ENCODE measurements at places on chromosomes 5 and 9. TPM values are rescaled to one million over a fixed set of nuclear protein-coding genes. Genes with fewer than 3 reads are reported as not detected.

The PCAT7 gene
- total RNA-seq = not detected

The SNAPC4 gene
- total RNA-seq = 10.5 TPM

The EQTN gene
- total RNA-seq = 0.78 TPM

The HRH2 gene
- total RNA-seq = not detected

The UIMC1 gene
- total RNA-seq = 22.5 TPM

The EIF4E1B gene
- not detected for total RNA-seq

The TAF11L8 gene
- total RNA-seq = not detected

The PCDHGA11 gene
- 3.3 TPM for total RNA-seq

The STING1 gene
- 45.3 TPM for total RNA-seq

The LRRC19 gene
- total RNA-seq = not detected

The CYLC2 gene
- not detected for total RNA-seq

The ZNF879 gene
- total RNA-seq = 1.3 TPM

The SLIT3 gene
- total RNA-seq = 1.3 TPM

The IFNB1 gene
- total RNA-seq = not detected

The DNAJC18 gene
- total RNA-seq = 11.3 TPM

The CD74 gene
- total RNA-seq = 9.1 TPM

The CLK4 gene
- 10.4 TPM for total RNA-seq

The F2RL2 gene
- 0.05 TPM for total RNA-seq

The ASPN gene
- not detected for total RNA-seq

The PCDH12 gene
- not detected for total RNA-seq

The INVS gene
- total RNA-seq = 17.6 TPM

The PCDHB13 gene
- 0.14 TPM for total RNA-seq

The NMRK1 gene
- total RNA-seq = 22.9 TPM

The PRUNE2 gene
- 0.07 TPM for total RNA-seq

The LTC4S gene
- 1.4 TPM for total RNA-seq

The FOXD4L5 gene
- not detected for total RNA-seq

The PLK2 gene
- 226 TPM for total RNA-seq

The EEIG1 gene
- total RNA-seq = 4.1 TPM

The TBC1D2 gene
- total RNA-seq = 39.6 TPM

The FST gene
- total RNA-seq = 127 TPM

The PMPCA gene
- total RNA-seq = 65.5 TPM

The LVRN gene
- total RNA-seq = 0.49 TPM

The NSD1 gene
- total RNA-seq = 22.3 TPM

The CAMK2A gene
- total RNA-seq = not detected

The FER gene
- total RNA-seq = 17.1 TPM

The MARCOL gene
- total RNA-seq = not detected

All from airway epithelial cell (primary cell).